ENCODE measurements at places on chromosomes 12 and 14.

GRCh38 chr12:115871714-115872113, 405.8 kb downstream of the MED13L start:
- H3K27ac ChIP-seq, result no peak overlapping the region
- H3K4me3 ChIP-seq, result no peak overlapping the region
- H3K27me3 ChIP-seq, result peaks cover 4% of the 10 kb centered on the region
- no peaks in the 10 kb centered on the region for H3K4me1 ChIP-seq
- no peaks in the 10 kb centered on the region for H3K36me3 ChIP-seq

GRCh38 chr12:44507461-44507860, 368.7 kb downstream of the NELL2 start:
- H3K27ac ChIP-seq, result no peak overlapping the region
- no peaks in the 10 kb centered on the region for H3K27me3 ChIP-seq
- no peak overlapping the region for H3K4me3 ChIP-seq
- H3K4me1 ChIP-seq, result peaks cover 11% of the 10 kb centered on the region
- no peak for DNase-seq

DNA sequence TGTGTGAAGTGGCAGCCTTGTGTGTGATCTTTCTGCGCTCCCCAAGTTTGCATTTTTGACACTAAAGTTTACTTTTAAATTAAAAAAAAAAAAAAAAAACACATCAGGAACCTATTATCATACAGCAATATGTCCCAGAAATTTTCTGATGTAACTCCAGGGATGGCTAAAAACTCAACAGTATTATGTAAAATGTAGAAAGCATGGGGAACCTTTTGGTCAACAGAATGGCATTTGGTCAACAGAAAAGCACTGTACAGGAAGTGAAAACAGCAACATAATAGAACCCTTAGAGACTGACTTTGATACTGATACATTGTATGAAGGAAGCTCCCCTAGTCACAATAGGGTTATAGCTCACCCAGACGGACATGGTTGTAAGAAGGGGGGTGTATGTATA, 224.3 kb downstream of the ITPR2 start:
- no peaks in the 10 kb centered on the region for H3K27me3 ChIP-seq
- no peaks in the 10 kb centered on the region for H3K36me3 ChIP-seq
- H3K4me1 ChIP-seq, result peaks cover 12% of the 10 kb centered on the region
- H3K27ac ChIP-seq, result no peak overlapping the region
- DNase-seq, result no peak

GRCh38 chr14:31188744-31189143, 18.8 kb downstream of the HECTD1 start:
- no peak for DNase-seq
- H3K36me3 ChIP-seq, result peaks cover 12% of the 10 kb centered on the region
- H3K27ac ChIP-seq, result peak overlapping the region; percentile 19
- H3K4me1 ChIP-seq, result peaks cover 5% of the 10 kb centered on the region
- H3K27me3 ChIP-seq, result peaks cover 3% of the 10 kb centered on the region
- H3K4me3 ChIP-seq, result no peak overlapping the region

- no peak for DNase-seq
- H3K36me3 ChIP-seq, result no peaks in the 10 kb centered on the region
- H3K4me1 ChIP-seq, result no peaks in the 10 kb centered on the region
- H3K4me3 ChIP-seq, result no peak overlapping the region
- H3K27me3 ChIP-seq, result no peaks in the 10 kb centered on the region
These were observed 98.1 kb upstream of the GRIP1 start for GRCh38 chr12:66776974-66777373.

GRCh38 chr14:26448181-26448855, 149.5 kb downstream of the NOVA1 start:
- H3K4me3 ChIP-seq, result no peak overlapping the region
- no peak overlapping the region for H3K27ac ChIP-seq
- no peak for DNase-seq
- no peaks in the 10 kb centered on the region for H3K27me3 ChIP-seq
- no peaks in the 10 kb centered on the region for H3K4me1 ChIP-seq

Measured in endothelial cell (in vitro differentiated cells).